RPMI7951 (cell line): ENCODE measurements at places on chromosomes 3 and 15. TPM values are rescaled to one million over a fixed set of nuclear protein-coding genes. Genes with fewer than 3 reads are reported as not detected.
A peak's percentile ranks its signal among the peaks of the same experiment; 100 is the strongest.

GRCh38 chr15:64459066-64459781, 1.2 kb upstream of the ZNF609 start:
- DNase-seq = no peak

GRCh38 chr3:127789990-127790881, 32.1 kb downstream of the MGLL start:
- DNase-seq = no peak

GRCh38 chr3:56795829-56796185, 5.9 kb downstream of the ARHGEF3 start:
- DNase-seq = no peak

- DNase-seq = peak; percentile 55
These were observed 255.7 kb downstream of the MBNL1 start for GRCh38 chr3:152524198-152525140.

DNA sequence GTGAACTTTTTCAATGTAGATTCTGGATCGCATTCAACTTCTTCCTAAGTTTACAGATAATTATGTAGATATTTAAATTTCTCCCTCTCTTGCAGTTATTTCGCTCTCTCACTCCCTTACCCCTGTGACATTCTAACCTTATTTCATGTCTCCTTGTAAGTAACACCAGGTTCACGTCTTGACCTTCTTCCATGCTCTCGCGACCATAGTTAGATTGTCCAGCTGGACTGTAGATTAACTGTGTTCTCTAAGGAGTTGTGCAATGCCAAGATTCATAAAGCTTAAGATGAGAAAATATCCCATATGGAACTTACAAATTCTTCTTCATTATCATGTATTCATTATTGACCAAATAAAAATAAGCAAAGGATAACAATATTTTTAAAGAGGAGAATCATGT, 430.5 kb downstream of the GABRG3 start:
- no peak for DNase-seq

- DNase-seq = no peak
These were observed 160.1 kb upstream of the TMC3 start for GRCh38 chr15:81534124-81534523.

DNA sequence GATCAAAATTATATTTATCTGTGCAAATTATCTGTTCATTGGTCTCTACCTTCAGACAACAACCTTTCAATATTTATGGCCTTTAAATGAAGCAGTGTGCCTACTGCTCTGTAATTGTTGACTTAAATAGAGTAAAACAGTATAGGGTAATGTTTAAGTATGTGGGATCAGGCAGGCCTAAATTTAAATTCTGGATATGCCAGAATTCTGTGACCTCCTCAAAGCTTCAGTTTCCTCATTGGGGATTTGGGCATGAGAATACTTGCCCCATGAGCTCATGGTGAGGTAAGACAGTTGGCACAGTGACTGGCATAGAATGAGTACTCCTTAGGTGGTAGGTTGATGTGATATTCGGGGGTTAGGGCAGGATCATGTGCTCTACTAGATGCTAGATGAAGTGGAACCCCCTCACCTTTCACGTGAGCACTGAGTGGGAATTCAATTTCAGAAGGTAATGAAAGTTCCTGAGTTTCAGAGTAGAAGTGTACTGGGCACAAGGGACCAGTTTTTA, 14.9 kb downstream of the ARL8B start:
- no peak for DNase-seq

- peak; percentile 17 for DNase-seq
These were observed 483.1 kb upstream of the EPHA6 start for GRCh38 chr3:96331341-96331740.

DNA sequence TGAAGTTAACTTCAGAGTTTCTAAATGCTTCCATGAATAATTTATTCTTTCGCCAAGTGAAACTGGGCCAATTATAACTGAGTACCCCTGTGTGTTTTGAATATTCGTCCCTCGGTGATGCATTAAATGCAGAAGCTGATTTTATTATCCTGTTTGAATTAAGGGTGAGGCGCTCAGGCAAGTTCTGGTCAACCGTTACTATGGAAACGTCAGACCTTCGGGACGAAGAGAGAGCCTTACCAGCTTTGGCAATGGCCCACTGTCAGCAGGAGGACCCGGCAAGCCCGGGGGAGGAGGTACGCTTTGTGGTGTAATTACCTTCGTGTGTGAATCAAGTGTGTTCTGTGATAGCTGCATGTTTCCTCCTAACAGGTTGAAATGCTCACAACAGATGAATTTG, 239.8 kb downstream of the ITPR1 start:
- no peak for DNase-seq

DNA sequence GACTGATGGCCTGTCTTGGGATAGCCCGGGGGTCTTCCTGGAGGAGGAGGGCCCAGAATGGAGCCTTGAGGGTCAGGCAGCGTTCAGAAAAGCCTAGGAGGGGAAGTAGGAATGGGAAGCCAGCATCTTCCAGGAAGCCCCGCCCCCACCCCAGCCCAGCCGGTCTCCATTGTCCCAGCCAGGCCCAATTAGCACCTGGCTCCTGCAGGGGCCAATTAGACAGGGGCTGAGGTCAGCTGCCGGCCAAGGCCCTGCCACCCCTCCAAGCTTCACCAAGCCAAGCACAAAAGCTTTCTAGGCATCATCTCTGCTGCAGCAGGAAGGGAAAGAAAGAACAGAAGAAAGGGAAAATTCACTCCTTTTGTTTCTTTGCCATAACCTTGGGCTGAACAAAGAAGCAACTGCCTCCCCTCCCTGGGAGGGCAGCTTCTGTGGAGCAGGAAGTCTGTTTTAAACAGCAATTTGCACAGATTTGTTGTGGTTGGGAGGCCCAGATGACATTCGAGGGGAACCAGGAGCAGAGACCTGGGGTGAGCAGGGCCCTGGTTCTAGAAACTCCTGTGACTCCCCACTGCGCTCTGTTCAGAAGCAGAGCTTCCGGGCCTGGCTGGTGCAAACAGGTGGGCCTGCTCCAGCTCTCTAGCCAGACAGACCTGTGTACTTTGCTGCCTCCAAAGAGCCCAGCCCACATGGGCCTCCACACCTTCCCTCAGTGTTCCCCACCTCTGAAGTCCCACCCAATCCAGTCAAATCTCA, 47.7 kb downstream of the CYP11A1 start:
- peak; percentile 27 for DNase-seq

DNA sequence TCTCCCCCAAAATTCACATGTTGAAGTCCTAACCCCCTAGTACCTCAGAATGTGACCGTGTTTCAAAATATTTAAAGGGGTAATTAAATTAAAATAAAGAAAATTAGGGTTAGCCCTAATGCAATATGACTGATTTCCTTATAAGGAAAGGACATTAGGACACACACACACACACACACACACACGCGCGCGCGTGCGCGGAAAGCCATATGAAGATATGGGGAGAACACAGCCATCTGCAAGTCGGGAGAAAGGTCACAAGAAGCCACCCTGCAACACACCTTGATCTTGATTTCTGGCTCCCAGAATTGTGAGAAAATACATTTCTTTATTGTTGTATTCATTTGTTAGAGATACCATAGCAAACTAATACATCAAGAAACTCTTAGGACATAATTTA, 54.6 kb upstream of the STXBP5L start:
- DNase-seq = no peak

GRCh38 chr3:37291275-37291700, 116.9 kb upstream of the LRRFIP2 start:
- peak; percentile 55 for DNase-seq

DNA sequence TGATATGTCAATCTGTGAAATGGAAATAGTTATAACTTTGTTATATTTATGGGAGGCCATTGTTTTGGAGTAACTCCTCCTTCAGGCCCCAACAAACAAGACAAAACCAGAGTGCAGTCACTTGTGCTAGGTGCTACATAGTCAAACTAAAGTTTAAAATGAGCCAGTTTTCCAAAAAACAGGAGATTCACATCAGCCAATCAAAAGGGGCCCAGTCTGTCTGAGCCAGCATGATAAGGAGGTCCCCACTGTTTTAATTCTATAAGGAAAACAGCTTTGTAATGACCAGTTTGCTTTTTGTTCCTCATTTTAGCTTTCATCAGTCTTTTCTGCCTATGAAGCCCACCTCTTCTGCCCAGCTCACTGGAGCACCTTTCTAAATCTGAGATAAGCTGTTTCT, 94.7 kb upstream of the SLC7A14 start:
- no peak for DNase-seq

DNA sequence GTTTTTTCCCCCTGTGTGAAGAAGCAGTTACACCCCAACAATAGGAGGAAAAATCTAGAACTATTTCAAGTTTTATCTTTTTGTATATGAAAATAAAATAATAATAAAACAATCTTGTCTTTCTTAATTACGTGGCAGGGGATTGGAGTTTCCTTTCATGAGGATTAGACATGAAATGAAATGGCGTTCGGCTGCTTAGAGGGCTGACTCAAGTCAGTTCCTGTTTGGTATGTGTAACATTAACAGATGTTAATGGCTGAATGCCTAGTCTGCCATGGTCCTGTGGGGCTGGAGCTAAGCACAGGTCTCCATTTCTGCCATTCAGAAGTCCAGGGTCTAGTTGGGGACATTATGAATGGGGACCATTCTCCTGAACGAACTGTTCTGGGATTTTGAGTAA, 3.1 kb upstream of the EXOG start:
- DNase-seq = peak; percentile 23

- peak; percentile 39 for DNase-seq
These were observed 130.6 kb downstream of the SMAD6 start for GRCh38 chr15:66832664-66833063.

- peak; percentile 47 for DNase-seq
These were observed 47.6 kb downstream of the TRIM71 start for GRCh38 chr3:32865383-32865782.

DNA sequence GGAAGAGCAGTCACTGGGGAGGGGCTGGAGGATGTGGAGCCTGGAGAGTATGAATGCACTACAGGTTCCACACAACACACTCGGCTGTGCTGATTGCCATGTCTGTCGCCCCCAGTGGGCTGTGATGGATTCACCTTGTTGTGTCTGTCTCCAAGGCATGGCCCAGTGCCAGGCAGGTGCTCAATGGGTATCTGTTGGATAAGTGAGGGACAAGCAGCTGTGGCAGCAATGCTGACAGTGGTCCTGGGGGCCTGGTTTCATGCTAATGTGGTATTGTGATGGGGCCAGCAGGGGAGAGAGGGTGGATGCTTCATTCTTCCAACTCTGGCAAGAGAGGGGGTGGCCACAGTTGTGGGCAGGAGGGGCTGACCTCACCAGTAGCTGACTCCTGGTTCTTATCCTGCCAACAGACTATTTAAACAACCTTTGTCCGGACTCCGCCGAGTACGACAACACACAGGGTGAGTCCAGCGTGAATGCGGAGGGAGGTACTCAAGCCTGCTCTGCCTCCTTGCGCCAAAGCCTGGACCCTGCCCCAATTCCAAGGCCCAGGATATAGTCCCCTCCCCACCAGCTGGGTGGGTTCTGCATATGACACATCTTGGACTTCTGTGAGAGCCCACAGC, 47.3 kb upstream of the NR2C2 start:
- no peak for DNase-seq

DNA sequence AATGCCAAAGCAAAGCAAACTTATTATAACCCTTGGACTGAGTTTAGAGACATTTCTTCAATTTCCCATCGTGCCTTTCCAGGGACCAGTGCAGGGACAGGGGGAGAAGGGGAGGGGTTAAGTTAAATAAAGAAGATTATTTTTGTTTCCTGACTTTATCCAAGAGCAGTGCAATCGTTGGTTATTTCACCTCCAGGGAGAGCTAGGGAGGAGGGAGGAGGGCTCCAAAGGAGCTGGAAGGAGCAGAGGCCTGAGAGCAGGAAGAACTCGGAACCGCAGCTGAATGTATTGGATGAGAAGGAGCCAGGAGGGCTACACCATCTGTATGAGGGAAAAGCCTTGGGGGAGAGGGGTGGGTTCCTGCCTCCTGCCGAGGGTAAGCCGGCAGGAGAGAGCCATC, 20.7 kb downstream of the HAPLN3 start:
- DNase-seq = no peak

- DNase-seq = peak; percentile 71
These were observed 155.2 kb upstream of the UBE2E1 start for GRCh38 chr3:23650371-23651140.

DNA sequence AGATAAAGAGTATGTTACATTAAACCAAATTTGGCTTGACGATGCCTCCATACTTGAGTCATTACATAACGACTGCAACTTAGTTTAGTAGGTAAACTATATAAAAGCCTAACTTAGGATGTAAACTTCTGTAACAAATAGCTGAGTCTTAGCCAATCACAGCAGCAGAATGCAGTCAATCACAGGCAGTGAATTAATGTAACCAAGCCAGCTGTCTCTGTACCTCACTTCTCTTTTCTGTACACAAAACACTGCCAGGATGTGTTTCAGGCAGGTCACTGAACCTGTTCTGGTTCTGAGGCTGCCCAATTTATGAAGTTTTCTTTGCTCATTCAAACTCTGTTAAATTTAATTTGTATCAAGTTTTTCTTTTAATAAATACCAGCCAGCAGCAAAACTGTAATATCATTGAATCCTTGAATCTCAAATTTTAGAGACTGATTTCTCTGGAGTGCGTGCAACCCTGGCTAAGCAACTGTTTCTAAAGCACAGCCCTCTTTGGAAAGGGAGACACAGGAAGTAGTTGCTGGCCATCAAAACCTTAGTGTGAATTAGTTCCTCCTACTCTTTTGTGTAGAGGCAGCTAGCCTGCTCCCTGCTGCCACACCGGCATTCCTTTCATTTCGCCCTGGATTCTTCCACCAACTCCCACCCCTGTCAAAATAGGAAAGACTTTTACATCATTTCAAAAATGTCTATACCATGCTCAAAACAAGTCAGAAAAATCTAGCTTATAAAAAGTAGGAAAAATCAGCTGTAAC, 15.2 kb downstream of the RFTN1 start:
- no peak for DNase-seq

- DNase-seq = no peak
These were observed 101.7 kb downstream of the P3H2 start for GRCh38 chr3:190019006-190019405.

DNA sequence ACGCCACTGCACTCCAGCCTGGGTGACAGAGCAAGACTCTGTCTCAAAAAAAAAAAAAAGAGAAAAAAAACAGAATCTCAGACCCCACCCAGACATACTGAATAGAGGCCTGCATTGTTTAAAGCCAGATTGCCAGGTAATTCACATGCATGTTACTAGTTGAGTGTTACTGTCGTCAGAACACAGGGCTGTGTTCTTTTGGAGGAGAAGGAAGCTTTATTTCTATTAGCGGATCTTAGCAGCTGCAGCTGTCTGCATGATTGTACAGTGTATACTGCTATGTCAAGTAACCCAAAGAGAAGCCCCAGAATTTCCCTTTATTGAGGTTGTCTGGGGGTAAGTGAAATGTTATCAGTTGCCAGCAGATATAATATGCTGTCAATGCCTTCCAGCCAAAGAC, 496.6 kb upstream of the NAALADL2 start:
- no peak for DNase-seq

GRCh38 chr3:190345027-190345821, 23.0 kb upstream of the CLDN1 start:
- peak; percentile 85 for DNase-seq

GRCh38 chr3:9019259-9019961, 56.1 kb upstream of the RAD18 start:
- DNase-seq = no peak

The EPHA6 gene
- total RNA-seq = not detected in 2 replicates

The NPAP1 gene
- total RNA-seq = not detected in 2 replicates

The MNS1 gene
- total RNA-seq = 9.6 and 9.7 TPM in 2 replicates

The CCRL2 gene
- total RNA-seq = 2.8 and 6.1 TPM in 2 replicates

The ACVR2B gene
- 1.2 and 1.8 TPM in 2 replicates for total RNA-seq

The CHRNA7 gene
- not detected in 2 replicates for total RNA-seq

The CHDH gene
- not detected in 2 replicates for total RNA-seq

The ATP13A4 gene
- not detected in 2 replicates for total RNA-seq

The LRRC3B gene
- not detected in 2 replicates for total RNA-seq

The VEPH1 gene
- total RNA-seq = 85.5 and 91.9 TPM in 2 replicates

The GP5 gene
- not detected in 2 replicates for total RNA-seq

The RTP3 gene
- not detected in 2 replicates for total RNA-seq

The SAMD7 gene
- not detected in 2 replicates for total RNA-seq

The NOX5 gene
- total RNA-seq = 2.2 and 2.9 TPM in 2 replicates

The TMEM40 gene
- not detected in 2 replicates for total RNA-seq

The GABRA5 gene
- total RNA-seq = not detected in 2 replicates

The CIP2A gene
- 72.3 and 91.9 TPM in 2 replicates for total RNA-seq
